Cortex of kidney (tissue), 1 donor: ENCODE measurements at places on chromosomes 2 and 18.

DNA sequence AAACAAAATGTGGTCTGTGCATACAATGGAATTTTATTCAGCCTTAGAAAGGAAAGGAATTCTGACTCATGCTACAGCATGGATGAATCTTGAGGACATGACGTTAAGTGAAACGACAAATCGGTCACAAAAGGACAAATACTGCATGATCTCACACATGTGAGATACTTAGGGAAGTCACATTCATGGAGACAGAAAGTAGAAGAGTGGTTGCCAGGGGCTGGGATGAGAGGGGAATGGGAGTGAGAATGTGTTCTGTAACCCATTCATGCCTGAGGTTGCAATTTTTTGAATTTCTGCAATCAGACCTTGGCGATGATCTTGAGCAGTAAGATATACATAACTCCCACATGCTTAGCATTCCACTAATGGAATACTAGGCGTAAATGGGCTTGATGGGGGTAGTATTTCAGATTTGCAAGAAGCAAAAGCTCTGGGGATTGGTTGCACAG is 22.0 kb downstream of the FHL2 start:
- DNase-seq: no peak

GRCh38 chr2:169082995-169083394 is 13.6 kb downstream of the DHRS9 start:
- no peak for DNase-seq

DNA sequence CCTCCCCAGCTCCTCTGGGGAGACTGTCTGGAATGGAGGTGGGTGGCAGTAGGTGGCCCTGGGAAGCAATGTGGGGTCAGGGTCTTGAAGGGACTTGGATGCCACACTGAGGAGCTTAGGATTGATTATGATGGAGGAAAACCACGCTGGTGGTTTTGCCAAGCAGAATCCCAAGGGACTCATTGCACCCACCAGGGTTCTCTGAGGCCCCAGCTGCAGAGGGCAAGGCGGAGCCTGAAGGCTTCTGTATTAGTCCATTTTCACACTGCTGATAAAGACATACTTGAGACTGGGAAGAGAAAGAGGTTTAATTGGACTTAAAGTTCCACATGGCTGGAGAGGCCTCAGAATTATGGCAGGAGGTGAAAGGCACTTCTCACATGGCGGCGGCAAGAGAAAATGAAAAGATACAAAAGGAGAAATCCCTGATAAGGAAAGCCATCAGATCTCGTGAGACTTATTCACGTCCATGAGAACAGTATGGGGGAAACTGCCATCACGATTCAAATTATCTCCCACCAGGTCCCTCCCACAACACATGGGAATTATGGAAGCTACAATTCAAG is 87.2 kb upstream of the YWHAQ start:
- no peak for DNase-seq

DNA sequence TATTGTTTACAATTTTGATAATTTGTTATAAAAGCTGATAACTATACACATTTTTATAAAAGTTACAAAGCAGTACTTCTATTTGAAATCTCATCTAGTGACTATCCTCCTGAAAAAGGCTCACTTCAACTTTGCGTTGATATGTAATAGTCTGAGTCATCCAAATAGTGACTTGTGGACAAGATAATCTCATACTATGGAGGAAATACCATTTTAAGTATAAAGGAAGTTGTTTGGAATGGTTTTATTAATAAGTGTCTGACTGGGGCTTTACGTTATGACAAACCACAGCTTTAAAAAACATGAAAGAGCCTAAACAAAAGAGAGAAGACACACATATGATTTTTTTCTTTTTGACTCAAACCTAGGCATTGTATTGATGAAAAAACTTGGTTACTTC is 272.3 kb upstream of the COL3A1 start:
- DNase-seq: no peak

- DNase-seq: no peak
These were observed 23.8 kb downstream of the FBXO41 start for GRCh38 chr2:73260338-73260984.

- no peak for DNase-seq
These were observed 22.0 kb upstream of the DNMT3A start for GRCh38 chr2:25363733-25364132.

- DNase-seq: no peak
These were observed 48.4 kb downstream of the ZEB2 start for GRCh38 chr2:144471305-144472045.

- no peak for DNase-seq
These were observed 188.8 kb downstream of the PTPRM start for GRCh38 chr18:7755753-7756475.

GRCh38 chr2:26969077-26969844 is 1.2 kb upstream of the MAPRE3 start:
- DNase-seq: no peak

DNA sequence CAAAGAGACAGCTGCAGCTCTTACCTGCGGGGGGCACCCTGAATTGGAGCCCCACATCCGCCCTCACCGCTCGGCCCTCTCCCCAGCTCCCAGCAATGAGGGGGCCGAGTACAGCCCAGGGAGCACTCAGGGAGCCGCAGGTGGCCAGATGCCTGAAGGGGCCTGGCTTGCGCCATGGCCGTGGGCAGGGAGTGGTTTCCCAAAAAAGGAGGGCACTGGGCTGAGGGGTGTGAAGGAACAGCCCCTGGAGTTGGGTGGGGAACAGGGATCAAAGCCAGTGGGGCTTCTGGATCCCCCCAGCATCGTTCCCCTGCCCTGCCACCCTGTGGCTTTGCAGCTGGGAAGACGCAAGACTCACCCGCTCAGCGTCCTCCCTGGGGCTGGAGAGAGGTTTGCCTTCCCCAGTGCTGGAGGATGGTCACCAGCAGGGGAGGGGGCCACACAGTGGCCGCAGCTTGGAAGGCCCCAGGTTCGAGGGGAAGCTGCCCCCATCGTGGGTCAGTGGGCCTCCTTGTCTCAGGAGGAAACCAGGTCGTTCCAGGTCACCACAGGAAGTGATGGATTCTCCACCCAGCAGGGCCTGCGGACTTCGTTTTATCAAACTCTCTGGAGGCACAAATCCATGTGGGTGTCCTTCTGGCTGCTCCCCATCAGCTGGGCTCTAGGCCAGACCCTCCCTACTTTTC is 68.2 kb upstream of the HPCAL1 start:
- DNase-seq: no peak

GRCh38 chr18:59671551-59671950 is 25.7 kb downstream of the CCBE1 start:
- no peak for DNase-seq

DNA sequence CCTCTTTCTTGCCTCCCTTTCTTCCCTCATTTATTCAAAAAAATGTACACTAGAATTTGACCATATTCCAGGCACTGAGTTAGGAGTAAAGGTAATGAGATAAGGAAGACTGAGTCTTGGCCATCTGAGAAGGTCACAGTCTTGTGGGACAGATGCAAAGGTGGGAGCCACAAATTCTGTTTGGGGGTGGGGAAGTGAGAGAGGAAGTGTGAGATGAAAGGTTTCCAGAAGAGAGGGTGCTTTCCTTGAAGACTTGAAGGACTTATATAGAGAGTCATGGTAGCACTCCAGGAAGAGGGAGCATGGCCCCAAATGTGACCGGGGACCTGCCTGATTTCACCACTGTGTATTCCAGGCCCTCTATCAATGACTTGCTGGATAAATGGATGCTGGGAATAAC is 320.6 kb downstream of the LPIN1 start:
- DNase-seq: no peak

GRCh38 chr18:62521593-62521992 is 1.2 kb upstream of the ZCCHC2 start:
- no peak for DNase-seq

GRCh38 chr2:176317623-176318065 is 48.4 kb downstream of the MTX2 start:
- DNase-seq: no peak

- no peak for DNase-seq
These were observed 419.1 kb upstream of the DSEL start for GRCh38 chr18:67935638-67936037.

- no peak for DNase-seq
These were observed 291.0 kb upstream of the ACVR2A start for GRCh38 chr2:147553775-147554271.

GRCh38 chr2:108778857-108779256 is 7.7 kb upstream of the CCDC138 start:
- no peak for DNase-seq

DNA sequence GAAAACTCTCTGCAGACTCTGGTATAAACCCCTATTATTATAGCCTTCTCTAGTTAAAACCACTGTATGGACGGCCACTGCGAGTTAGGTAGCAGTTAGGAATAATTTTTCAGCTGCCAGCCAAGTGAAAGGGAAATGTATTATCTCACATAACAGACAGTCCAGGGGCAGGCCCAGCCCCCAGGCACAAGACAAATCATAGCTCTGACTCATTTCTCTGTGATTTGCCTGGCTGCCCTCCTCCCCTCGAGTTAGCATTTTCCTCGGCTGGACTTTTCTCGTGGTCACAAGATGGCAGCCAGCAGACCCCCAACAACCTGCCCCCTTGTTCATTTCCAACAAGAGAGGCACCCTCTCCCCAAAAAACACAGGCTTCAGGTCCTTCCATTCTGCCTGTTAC is 10.5 kb downstream of the VIT start:
- no peak for DNase-seq

DNA sequence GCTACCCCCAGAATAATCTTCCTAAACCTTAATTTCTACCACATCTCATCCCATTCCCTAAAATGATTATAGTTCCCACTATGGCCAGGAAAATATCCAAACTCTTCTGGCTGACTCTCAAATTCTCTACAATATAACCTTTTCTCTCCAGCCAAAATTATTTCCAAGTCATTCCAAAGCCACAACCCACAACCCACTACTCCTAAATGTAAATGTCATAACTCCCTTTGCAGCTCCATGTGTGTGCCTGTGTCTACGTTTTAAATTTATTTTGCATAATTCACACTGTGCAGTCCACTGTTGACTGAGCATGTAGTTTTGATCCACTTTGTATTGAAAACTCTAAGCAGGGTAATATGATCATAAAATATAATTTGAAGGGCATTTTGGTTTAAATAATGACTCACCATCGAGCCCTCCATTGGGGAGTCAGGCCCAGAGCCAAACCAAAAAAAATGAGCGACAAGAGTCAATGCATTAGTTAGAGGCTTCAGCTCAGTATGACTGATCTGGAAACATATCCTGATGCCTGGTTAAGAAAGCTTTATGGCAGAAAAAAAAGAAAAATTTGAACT is 171.0 kb downstream of the AFF3 start:
- no peak for DNase-seq

- no peak for DNase-seq
These were observed 24.2 kb downstream of the ITGB1BP1 start for GRCh38 chr2:9398881-9399780.

DNA sequence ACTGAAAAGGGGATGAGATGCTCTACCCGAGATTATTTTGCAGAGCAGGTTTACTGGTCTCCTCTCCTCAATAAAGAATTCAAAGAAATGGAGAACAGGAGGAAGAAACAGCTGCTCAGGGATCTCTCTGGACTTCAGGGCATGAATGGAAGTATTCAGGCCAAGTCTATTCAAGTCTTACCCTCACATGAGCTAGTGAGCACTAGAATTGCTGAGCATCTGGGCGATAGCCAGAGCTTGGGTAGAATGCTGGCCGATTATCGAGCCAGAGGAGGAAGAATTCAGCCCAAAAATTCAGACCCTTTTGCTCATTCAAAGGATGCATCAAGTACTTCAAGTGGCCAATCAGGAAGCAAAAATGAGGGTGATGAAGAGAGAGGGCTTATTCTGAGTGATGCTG is 60.0 kb downstream of the PIKFYVE start:
- no peak for DNase-seq

DNA sequence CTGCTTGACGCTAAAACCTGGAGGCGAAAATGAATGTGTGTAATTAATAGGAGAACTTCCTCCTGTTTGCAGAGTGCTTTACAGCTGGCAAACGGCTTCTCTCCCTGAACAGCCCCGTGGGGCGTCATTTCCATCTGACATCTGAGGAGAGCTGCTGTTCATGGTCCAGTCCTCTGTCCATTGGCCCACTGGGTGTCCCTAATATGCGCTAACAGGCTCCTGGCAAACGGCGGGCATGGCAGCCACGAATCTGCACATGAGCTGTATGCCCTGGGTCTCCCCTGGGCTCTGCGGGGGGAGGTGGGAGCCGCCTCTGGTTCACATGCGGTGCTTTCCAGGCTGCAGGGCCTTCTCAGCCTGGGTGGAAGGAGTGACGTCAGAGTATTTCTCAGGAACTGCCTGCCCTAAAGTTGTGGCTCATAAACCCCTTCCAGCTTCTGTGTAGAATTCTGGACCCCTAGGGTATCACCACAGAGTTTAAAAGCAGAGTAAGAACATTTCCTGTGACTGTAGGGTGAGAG is 73.2 kb downstream of the LRRFIP1 start:
- DNase-seq: no peak

GRCh38 chr2:191170773-191171172 is 20.0 kb upstream of the STAT4 start:
- DNase-seq: no peak

GRCh38 chr2:24643051-24643450 is 150.1 kb downstream of the PTRHD1 start:
- DNase-seq: no peak

- no peak for DNase-seq
These were observed 169.2 kb downstream of the CDH20 start for GRCh38 chr18:61502472-61502871.

DNA sequence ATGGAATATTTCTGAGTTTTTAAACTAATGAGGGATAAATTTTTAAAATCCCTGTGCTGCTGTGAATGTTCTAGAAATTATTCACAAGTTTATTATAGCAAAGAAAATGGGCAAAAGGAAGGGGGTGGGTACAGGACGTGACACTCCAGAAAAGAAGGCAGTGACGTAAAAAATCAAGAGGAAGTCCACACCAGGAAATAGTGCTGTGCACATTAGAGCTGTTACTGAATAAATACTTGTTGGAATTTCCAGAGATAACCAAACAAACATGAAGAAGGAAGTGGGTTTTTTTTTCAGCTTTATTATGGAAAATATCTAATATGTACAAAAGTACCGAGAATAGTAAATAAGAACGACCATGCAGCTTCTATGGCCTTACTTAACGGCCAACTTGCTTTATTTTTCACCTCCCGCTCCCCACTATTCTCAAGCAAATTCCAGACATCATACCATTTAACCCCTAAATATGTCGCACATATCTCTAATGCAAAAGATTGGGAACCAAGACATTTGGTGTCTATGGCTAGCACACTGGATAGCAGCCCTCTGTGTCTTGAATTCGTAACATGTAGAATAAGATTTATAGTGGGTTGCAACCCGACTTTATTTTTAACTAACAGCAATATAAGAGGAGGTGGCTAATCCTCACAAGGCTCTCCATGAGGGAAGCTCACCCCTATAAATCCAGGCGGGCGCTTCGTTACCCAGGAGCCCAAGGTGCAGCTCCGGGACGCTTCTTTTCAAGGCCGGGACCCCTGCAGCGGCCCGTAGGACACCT is 580 bp upstream of the NDUFV2 start:
- no peak for DNase-seq

- DNase-seq: no peak
These were observed 39.1 kb upstream of the ODC1 start for GRCh38 chr2:10487081-10487740.

- no peak for DNase-seq
These were observed 314.4 kb downstream of the GRB14 start for GRCh38 chr2:164306872-164307271.
